Activated naive CD8-positive, alpha-beta T cell treated with anti-CD3 and anti-CD28 coated beads for 36 hours (primary cell): ENCODE measurements at places on chromosomes 7 and 10.
A peak's percentile ranks its signal among the peaks of the same experiment; 100 is the strongest.

DNA sequence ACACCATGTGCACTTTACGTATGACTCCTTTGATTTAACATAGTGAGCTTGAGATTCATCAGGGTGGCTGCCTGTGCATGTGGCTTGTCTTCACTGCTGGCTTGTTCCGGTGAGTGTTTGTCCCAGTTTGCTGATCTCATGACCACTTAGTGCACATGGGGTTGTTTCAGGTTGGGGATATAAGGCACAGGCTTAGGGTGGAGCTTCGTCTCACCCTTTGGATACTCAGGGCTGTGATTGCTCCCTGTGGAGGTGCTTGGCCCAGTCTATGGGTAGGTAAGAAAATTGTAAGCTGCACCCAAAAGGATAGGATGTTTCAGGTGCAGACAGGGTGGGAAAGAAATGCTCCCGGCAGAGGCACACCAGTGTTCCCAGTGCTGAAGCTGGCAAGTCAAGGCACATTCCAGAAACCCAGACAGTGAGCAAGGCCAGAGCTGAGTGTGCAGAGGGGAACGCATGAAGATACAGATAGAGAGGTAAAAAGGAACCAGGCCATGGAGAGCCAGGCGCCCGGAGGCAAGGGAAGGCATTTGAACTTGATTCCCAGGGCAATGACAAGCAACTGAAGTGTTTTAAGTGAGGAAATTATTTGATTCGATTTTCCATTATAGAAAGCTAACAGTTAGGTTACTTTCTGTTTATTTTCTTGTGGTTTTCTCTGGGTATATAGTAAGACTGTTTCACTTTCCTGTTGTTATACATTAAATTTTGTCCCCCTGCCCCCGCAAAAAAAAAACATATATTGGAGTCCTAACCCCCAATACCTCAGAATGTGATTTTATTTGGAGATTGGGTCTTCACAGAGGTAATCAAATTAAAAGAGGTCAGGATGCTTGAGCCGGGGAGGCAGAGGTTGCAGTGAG, 289.8 kb upstream of the KLF6 start:
- DNase-seq = no peak

DNA sequence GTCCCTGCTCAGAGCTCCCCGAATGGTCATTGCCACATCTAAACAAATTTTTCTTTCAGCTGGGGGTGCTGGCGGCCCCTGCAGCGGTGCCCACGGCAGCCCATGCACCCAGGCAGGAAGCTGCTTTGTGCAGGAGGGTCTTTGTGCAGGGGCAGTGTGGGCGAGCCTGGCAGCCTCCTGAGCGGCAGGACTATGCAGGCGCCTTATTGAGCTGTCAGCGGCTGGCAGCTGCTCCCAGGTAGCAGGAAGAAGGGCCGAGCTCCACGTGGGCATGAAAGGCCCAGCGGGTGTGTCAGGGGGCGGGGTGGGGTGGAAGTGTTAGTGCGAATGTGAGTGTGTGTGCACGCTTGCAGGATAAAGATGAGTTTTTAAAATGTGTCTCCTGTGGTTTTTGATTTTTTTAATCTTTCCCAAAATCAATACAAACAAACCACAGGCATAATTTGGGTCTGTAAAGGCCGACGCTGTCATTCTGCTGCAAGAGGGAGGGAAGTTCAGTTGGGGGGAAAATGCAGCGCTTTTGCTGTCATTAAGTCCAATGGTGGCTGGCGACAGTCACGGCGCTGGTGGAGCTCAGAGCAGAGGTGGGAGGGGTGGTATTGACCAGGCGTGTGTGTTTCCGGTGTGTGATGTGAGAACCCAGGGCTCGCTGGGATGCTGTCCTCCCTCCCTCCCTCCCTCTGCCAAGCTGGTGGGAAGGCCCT, 83.9 kb downstream of the LHPP start:
- DNase-seq = no peak

GRCh38 chr7:132881317-132881716, 200.6 kb downstream of the CHCHD3 start:
- DNase-seq = no peak

DNA sequence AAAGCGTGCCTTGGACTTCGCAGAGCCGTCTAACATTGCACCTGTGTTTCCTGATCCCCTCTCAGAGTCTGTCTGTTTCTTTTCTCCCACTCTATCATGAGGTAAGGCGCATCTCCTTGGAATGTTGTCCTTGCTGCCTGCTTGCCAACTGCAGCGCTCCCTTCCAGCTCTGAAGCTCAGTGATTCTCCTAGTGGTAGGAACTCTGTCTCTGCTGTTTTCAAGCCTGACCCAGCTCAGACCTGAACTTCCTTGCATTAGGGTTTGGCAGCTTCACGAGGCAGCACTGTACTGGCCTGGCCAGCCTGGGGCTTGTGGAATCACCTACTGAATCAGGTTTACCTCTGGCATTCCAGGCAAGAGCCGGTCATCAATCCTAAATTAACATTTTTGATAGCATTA, 123.9 kb downstream of the CREB5 start:
- DNase-seq = no peak

GRCh38 chr10:79397575-79398303, 47.7 kb downstream of the ZCCHC24 start:
- no peak for DNase-seq

GRCh38 chr10:30359373-30360206, 10.5 kb upstream of the MTPAP start:
- DNase-seq = peak; percentile 64

DNA sequence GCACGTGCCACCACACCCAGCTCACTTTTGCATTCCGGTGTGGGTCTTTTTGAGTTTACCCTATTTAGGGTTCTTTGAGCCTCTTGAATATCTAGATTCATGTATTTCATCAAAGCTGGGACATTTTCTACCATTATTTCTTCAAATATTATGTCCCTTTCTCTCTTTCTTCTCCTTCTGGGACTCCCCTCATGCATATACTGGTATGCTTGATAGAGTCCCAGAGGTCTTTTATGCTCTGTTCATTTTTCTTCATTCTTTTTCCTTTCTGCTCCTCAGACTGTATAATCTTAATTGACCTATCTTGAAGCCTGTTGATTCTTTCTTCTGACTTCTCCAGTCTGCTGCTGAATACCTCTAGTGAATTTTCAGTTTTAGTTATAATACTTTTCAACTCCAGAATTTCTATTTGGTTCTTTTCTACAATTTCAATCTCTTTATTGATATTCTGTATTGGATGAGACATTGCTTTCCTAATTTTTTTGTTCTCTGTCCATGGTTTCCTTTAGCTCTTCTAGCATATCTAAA, 9.1 kb upstream of the WAC start:
- no peak for DNase-seq

- no peak for DNase-seq
Observed at GRCh38 chr10:13803566-13804554, 217.1 kb downstream of the PRPF18 start.

DNA sequence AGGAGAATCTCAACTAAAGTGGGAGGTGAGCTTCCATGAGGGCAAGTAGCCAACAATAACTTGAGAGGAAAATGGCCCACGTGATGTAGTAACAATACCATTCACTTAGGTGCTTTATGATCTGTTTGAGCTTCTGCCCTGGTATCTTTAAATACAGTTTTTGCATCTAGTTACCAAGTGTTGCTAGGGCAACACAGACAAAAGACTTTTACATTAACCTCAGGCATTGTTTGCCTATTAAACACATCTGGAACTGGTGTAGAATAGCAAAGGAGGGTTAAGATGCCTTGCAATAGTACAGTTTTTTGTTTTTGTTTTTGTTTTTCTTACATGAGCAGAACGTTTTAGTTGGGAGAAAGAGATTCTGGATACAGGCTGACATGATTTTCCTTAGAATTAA, 97.7 kb upstream of the MTPN start:
- no peak for DNase-seq

DNA sequence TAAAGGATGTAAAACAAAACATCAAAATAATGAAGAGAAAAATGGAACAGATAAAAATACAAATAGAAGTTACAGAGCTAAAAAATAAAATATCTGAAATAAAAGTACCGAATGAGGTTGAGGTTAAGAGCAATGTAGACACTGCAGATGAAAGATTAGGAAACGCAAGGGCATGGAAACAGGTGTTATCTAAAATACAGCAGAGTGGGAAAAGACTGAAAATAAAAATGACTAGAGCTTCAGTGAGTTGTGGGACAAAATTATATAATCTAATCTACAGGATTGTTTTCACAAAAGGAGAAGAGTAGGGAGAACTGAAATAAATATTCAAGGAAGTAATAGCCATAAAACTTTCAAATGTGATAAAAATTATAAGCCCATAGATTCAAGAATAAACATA, 123.8 kb downstream of the PTEN start:
- DNase-seq = no peak

- DNase-seq = no peak
Observed at GRCh38 chr10:62185919-62186692, 82.5 kb downstream of the RTKN2 start.

GRCh38 chr7:50688226-50688590, 94.5 kb downstream of the GRB10 start:
- no peak for DNase-seq

GRCh38 chr7:151395036-151395367, 14.8 kb downstream of the WDR86 start:
- no peak for DNase-seq

DNA sequence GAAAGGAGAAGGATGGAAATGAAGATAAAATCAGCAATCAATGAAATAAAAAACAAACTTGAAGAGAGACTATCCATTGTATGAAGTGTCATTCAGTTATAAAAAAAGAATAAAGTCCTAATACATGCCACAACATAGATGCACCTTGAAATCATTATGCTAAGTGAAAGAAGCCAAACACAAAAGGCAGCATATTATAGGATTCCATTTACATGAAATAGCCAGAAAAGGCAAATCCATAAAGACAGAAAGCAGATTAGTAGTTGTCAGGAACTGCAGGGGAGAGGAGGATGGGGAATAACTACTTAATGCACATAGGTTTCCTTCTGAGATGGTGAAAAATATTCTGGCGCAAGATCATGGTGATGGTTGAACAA, 6.6 kb upstream of the PON1 start:
- DNase-seq = no peak

DNA sequence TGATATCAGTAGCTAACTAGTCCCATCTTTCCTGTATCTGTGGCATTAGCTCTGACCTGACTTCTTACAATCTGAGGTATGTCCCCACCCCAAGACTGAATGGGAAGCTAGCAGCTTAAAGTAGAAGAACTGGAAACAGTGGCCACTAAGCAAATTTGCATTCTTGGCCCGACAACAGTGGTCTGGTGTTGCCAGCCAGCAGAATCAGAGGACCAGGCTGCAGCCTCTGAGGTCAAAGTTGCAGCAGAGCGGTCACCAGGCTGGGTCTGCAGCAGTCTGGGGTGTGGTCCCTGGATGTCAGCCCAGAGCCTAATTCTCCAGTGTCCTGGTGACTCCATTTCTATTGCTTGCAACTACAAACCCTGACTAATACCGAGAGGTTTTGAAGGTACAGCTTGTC, 26.3 kb downstream of the FAM107B start:
- no peak for DNase-seq

DNA sequence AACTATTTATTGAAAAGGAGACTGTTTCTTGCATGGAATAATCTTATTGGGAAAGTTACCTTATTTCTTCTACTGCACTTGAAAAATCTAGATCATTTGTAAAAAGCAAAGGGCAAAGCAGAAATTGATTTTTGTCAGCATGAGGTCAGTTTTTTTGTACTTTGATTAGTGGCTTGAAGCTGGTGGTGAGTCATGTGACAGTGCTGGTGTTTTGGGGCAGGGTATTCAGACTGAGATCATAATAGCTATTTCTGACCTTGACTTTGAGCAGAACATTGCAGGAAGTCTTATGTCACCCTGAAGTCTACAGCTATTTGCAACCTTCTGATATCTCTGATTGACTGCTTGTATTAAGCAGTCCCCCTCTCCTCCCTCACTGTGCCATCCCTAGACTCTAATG, 66.3 kb upstream of the SORCS3 start:
- no peak for DNase-seq

DNA sequence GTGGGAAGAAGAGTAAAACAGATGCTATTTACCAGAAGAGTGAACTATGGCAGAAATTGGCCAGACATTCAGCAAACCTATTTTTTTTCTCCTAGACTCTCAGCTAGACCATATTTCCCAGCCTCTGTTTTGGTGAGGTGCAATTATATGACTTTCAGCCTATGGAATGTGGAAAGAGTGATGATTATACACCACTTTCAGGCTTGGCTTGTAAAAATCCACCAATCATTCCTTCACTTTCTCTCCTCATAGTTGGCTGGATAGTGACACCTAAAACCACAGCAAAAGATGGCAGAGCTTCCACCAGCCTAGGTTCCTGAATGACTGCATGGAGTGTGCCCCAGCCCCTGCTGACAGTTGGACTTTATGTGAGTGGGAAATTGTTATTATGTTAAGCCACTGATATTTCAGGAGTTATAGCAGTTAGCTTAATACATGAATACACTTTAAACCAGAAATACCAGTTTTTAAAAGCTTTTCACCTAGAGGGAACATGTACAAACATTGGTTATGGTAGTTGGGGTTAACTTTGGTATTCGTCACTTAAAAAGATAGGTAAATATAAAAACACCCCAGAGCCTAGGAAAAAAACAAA, 19.1 kb upstream of the TNKS2 start:
- DNase-seq = no peak

DNA sequence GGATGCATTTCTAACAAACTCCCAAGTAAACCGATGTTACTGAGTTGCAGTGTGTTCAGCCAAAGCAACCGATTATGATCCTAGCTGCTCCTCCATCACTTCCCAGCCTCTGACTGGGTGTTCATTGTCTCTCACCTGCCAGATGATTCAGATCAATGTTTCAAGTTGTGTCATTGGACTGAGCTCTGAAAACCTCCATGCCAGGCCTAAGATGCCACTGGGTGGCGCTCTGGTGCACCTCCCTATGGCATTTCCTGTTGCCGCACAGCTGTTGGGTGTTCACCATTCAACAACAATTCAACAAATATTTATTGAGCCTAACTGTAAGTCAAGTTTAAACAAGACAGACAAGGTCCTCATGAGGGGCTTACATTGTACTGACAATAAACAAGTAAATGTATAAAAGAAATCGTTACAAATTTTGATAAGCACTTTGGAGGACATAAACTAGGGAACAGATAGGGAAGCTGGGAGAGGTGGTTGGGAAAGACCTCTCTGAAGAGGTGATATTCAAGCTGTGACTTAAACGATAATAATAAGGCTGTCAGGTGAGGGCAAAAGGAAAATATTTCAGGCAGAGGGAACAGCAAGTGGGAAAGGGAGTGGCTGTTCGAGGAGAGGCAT, 22.8 kb downstream of the RGR start:
- peak; percentile 67 for DNase-seq
